Muscle of leg (tissue), 16 donors: ENCODE measurements at places on chromosomes 2 and 18.

- DNase-seq = no peak
Observed at GRCh38 chr2:38572167-38572566, 30.6 kb downstream of the HNRNPLL start.

DNA sequence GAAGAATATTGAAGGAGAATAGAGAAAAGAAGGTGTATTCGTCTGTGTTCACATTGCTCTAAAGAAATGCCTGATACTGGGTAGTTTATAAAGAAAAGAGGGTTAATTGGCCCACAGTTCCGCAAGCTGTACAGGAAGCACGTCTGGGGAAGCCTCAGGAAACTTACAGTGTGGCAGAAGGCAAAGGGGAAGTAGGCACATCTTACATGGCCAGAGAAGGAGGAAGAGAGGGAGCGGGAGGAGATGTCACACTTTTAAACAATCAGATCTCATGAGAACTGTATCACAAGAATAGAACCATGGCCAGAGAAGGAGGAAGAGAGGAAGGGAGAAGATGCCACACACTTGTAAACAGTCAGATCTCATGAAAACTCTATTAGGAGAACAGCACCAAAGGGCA, 159.6 kb upstream of the TPO start:
- DNase-seq = no peak

GRCh38 chr2:106899786-106900530, 14.0 kb upstream of the ST6GAL2 start:
- DNase-seq = no peak

- DNase-seq = no peak
Observed at GRCh38 chr2:163613266-163613731, 122.5 kb downstream of the FIGN start.

DNA sequence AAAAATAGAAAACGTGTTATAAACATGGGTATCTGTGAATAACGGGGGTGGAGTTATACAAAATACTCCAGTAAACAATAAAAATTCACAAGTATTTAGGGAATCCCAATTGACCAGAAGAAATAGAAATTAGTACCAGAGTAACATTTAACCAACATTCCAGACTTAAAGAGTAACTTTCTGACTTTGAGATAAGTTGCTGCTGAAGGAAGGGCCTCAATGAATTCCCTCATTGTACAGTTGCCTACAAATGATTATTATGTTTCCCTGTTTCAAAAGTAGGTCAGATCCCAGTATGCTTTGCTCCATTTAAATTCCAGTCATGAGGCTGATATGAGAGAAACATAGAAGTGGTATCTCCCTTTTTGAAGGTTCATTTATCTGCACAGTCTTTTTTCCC, 88.3 kb upstream of the KCNH7 start:
- no peak for DNase-seq

- DNase-seq = peak; percentile 68
Observed at GRCh38 chr18:62450546-62451410, 72.0 kb upstream of the ZCCHC2 start.

- DNase-seq = no peak
Observed at GRCh38 chr2:230412371-230412711, 3.7 kb upstream of the SP100 start.

- no peak for DNase-seq
Observed at GRCh38 chr2:196925051-196925767, 1.3 kb downstream of the PGAP1 start.

- DNase-seq = peak; percentile 42
Observed at GRCh38 chr2:64617631-64618151, 36.0 kb downstream of the SERTAD2 start.

- no peak for DNase-seq
Observed at GRCh38 chr18:77115192-77115953, 17.2 kb downstream of the MBP start.

DNA sequence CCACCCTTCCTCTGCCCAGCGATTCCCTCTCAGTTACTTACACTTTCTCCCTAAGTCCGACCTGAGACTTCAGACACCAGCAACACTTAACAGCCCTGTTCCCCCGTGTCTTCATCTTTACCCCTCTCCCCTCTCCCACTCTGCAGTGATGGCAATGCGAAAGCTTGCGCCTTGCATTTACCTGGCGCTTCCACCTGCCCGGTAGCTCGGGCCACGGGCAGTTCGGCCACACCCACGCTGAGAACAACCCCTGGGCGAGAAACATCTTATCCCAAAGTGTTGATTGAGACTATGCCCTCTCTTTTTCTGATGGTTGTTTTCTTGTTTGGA, 558 bp downstream of the DNAJC10 start:
- no peak for DNase-seq

DNA sequence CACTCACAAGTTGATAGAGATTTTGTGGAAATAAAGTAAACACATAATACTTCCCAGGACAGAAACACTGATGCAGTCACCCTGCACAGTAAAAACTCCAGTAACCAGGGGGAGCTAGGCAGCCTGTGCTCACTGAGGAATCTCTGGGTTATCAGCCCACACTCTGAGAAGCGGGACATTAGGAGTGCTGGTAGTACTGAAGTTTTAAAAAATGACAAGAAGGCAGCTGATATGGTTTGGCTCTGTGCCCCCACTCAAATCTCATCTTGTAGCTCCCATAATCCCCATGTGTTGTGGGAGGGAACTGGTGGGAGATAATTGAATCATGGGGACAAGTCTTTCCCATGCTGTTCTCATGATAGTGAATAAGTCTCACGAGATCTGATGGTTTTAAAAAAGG, 31.4 kb downstream of the KCTD1 start:
- DNase-seq = no peak

GRCh38 chr2:196959734-196960338, 33.3 kb upstream of the PGAP1 start:
- no peak for DNase-seq

DNA sequence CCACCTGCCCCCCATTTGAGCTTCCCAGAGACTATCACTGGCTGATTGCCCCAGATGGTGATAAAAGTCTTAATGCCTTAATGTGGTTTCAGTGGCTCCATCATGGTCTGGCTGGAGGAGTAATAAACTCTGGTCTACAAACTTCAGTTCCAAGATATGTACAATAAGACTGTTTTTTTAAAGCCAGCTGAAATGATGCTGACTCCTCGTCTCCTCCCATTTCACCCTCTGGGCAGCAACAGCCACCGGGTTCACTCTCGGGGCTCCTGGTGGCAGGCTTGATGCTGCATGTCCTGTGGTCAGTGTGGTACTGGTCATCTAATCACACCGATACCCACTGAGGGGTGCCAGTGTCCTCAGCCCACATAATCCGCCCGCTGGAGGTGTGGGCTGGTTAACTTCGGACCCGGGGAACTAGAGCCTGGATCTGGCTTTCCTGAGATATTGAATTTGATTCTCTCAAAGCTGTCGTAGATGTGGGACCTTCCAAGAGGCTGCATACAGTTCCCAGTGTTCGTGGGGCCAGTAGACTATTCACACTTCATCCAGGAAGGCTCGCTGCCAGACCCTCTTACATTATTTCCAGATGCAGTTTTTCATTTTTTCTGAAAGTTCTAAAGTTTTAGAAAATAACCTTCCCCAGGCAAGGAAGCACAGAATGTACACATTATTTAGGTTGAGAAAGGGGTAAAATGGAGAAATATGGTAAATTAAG, 95.3 kb downstream of the GALR1 start:
- peak; percentile 94 for DNase-seq

DNA sequence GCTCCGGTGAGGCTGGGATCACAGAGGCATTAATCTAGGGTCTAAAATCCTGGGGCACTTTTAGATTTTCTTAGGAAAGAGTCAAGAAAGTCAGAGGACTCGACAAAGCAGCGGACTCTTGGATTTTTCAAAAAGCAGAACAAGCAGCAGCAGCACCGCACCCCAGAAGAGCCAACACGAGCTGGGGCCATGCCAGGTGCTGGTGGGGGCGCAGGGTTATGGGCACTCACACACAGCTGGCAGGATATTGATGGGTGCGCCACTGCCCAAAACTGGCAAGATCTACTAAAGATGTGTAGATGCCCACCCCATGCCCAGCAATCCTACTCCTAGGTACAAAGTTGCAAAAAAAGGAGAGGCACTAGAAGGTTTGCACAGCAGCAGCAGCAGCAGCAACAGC, 33.9 kb upstream of the SEMA4C start:
- DNase-seq = no peak

- no peak for DNase-seq
Observed at GRCh38 chr2:197237291-197238042, 73.1 kb downstream of the ANKRD44 start.

GRCh38 chr2:199798831-199799580, 52.0 kb downstream of the FTCDNL1 start:
- peak; percentile 88 for DNase-seq

DNA sequence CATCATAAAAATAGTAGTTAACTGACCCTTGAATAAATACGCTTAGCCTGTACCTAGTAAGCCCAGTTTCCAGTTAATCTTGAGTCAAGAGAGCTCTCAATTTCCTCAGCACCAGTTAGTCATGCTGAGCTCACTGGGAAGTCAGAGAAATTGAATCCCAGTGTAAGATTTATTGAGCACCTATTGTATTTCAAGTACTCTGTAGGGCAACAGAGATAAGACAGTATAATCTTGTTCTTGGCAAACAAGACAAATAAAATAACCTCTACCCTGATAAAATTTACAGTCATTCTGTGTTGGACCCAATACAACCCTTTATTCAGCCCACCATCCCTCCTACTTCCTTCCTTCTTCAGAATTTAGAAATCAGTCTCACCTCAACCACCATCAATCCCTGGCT, 71.9 kb upstream of the NRP2 start:
- DNase-seq = no peak

DNA sequence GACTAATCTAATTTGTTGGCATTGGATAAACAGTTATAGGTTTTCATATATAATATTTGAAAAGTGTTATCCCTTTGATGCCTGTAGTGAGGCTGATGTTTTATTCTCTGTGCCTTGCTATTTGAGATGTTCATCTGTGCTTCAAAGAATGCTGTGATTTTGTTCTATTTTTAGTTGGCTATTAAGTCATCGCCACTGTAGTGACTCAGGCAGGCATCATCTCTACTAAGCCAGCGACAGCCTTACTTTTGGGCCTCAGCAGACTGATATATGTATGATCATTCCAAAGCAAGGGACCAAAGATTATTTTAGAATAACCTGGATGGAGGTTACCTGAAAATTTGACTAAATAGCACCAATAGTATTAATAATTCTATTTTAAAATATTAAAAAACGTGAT, 1674.5 kb upstream of the NXPH2 start:
- DNase-seq = peak; percentile 24

- DNase-seq = peak; percentile 48
Observed at GRCh38 chr2:210072922-210073509, 70.6 kb downstream of the RPE start.

DNA sequence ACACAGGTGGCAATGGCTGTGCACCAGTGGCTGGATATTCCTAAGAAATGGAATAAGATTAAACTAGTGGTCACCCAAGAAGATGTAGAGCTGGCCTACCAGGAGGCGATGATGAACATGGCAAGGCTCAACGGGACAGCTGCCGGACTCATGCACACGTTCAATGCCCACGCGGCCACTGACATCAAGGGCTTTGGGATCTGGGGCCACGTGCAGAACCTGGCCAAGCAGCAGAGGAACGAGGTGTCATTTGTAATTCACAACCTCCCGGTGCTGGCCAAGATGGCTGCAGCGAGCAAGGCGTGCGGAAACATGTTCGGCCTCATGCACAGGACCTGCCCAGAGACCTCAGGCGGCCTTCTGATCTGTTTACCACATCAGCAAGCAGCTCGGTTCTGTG, 190.8 kb downstream of the FTCDNL1 start:
- DNase-seq = no peak

DNA sequence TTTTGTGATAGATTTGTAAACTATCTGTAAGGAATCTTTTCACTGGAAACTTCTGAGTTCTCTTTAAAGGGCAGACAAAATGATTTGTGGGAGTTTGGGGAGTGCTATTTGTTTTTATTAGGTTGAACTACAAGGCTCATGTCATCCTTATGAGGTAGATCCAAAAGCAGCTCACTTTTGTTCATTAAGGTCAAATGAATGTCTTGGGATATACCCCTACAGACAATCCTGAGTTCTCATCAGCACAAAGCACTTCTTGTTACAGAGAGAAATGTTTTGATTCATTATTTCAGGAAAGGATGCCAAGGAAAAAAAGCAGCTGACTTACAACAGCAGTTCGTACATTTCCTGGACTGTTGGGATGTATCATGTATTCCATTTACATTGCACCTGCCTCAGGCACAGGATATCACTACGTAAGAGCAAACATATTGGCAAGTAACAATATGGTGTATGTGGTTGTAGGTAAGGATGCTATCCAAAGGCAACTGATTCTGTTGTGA, 68.9 kb downstream of the DCC start:
- DNase-seq = no peak

DNA sequence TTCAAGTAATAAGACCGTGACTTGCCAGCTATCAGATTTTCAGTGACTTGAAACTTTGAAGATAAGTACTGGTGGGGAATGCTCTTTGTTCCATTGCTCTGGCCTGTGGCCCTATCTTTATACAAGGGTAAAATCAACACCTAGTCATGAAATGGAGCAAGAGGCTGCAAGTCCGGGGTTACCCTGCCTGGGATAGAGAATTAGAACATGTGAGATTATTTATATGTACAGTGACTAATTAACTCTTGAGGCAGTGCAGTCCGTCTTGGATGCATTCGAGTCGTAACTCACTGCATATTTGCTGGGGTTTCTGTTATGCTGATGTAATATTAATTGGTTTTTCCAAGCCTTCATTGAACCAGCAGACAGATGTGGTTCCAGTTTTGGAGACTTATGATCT, 105.8 kb upstream of the LYPD6 start:
- DNase-seq = no peak

DNA sequence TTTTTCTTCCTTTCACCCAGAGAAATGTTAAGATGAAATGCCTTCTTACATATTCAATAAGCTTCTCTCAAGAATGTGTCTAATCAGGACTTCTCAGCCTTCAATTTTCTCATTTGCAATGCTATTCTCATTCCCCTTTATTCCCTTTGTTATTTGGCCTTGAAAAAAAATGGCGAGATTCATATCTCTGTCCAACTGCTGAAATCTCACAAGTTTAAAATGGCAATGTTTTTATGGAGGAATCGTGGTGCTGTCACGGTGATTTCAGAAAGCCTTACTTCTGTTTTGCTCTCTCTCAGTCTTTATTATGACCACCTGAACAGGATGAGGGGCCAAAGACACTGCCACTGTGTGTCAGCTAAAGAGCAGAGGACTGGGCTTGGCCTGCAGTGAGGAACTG, 928.5 kb downstream of the DCC start:
- no peak for DNase-seq

- DNase-seq = peak; percentile 37
Observed at GRCh38 chr2:198004921-198005829, 200.8 kb downstream of the PLCL1 start.

DNA sequence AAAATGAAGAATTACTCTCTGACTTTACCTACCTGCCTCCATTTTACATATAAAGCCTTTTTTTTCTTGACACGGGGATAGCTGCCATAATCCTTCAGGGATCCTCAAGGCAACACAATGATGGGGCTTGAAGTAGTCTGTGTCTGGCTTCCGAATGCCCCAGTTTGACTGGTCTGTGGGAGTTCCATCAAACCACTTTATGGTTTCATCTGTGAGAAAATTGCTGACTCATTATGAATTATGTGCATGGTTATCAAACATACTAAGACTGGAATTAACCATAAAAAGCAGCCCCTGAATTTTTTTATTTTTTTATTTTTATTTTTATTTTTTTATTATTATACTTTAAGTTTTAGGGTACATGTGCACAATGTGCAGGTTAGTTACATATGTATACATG, 117.5 kb downstream of the PLA2R1 start:
- DNase-seq = no peak
